ENCODE measurements at places on chromosomes 3 and 15.

DNA sequence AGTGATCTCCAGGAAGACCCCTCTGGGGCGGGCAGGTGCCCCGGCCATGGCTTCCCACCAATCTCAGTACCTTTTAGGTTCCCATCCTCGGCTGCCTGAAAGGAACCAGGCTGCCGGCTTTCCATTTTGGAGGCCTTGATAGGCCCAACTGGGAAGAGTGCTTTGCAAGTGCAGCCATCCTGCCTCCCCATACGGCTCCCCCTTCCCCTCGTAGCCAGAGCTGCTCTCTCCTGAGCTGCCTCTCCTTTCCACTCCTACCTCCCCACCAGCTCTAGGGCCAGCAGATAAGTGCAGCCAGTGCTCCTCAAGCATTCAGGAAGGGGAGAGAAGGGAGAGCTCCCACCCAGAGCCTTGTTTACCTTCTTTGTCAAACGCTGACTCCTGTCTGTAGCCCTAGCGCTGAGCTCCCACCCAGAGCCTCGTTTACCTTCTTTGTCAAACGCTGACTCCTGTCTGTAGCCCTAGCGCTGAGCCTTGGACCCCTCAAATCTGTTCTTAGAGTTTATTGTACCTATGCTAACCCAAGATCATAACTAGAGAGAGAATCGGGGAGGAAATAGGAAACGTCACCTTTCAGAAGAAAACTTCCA is 133.0 kb downstream of the LRRK1 start:
- no peak for DNase-seq

DNA sequence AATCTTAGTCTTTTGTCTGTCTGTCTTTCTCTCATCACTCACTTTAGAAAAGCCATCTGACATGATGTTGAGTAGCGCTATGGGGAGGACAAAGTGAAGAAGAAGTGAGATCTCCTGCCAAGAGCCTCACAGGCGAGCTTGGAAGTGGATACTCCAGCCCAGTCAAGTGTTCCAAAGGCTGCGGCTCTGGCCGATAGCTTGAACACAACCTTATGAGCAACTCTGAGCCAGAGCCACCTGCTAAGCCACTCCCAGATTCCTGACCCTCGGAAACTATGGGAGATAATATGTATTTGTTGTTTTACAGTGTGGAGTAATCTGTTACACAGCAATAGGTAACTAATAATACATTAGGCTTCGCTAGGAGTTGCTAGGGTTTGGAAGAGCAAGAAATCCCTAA is 76.2 kb downstream of the MB21D2 start:
- DNase-seq, result no peak

DNA sequence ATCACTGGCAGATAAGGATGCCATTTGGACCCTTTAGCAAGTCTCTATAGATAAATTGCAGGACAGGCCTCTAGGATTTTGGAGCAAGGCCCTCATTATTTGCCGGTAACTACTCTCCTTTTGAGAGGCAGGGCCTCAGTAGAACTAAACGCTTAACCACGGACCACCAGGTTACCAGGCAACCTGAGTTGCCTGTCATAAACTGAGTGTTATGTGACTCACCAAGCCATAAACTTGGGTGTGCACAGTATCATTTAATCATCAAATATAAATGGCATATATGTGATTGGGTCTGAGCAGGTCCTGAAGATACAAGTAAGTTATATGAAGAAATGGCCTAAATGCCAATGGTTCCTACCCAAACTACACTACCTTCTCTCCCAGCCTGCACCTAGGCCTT is 93.2 kb downstream of the BCHE start:
- no peak for DNase-seq

- DNase-seq, result no peak
Observed at GRCh38 chr3:113769551-113769950, 22.7 kb downstream of the ATP6V1A start.

- no peak for DNase-seq
Observed at GRCh38 chr3:22129101-22129500, 378.1 kb upstream of the ZNF385D start.

- DNase-seq, result no peak
Observed at GRCh38 chr3:124860599-124860998, 26.6 kb downstream of the ITGB5 start.

DNA sequence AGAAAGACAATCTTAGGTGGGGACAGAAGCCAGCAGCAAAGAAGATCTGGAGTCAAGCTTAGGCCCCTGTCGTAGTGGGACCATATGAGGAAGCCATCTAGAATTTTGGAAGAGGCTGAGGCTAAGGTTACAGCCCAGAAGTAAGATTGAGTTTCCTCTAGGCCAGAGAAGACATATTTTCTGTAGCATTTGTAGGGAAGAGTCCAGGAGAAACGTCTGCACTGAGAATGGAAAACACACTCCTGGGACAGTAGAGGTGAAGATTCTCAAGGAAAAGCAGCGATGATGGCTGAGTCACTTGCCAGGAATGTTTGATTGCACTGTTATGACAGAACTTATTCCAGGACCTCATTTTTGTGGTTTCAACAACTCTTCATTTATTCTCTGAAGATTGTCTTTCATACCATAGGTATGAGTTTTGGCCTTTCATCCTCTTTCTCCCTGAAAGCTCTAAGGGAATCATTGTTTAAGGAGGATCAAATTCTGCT is 107.2 kb downstream of the GTPBP8 start:
- no peak for DNase-seq

- DNase-seq, result no peak
Observed at GRCh38 chr3:169145540-169146178, 517.9 kb downstream of the MECOM start.

DNA sequence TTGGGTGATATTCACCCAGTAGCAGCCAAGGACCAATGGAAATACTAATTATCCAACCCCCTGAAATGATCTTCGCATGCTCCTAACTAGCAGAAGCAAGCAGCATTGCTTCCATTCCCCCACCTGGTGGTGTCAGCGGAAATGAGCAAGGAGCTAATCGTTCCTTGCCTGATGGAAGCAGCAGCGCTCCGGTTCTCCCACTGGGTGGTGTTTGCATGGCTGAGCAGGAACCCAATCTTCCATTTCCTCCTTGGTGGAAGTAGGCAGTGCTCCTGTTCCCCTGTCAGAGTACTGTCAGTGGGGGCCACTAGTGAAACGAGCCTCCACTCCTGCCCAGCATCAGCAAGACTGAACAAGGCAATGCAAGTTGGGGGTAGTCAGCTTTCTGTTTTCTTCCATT is 311.5 kb downstream of the CACNA2D3 start:
- no peak for DNase-seq

DNA sequence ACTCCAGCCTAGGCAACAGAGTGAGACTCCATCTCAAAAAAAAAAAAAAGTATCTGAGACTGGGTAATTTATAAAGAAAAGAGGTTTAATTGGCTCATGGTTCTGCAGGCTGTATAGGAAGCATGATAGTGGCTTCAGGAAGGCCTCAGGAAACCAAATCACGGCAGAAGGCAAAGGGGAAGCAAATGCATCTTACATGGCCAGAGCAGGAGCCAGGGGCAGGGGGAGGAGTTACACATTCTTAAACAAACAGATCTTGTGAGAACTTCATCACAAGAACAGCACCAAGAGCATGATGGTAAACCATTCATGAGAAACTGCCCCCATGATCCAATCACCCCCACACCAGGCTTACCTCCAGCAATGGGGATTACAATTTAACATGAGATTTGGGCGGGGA is 37.2 kb downstream of the ACAP2 start:
- no peak for DNase-seq

DNA sequence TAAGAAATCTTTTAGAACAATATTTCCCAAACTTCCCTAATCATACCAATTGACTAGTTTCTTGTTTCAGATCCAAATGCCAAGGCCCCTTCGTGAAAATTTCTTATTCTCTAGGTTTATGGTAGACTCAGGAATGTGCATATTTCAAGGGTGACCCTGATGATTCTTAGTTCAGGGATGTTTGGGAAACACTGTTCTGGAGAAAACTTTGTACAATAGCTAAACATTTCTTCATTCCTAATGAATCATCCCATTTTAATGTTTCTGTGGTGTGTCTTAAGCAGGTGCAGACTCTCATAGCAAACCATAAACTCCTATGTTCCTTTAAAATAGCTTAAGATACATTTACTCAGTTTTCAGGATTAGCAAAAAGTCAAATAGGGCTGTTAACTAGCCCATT is 314.5 kb downstream of the TIGIT start:
- no peak for DNase-seq

DNA sequence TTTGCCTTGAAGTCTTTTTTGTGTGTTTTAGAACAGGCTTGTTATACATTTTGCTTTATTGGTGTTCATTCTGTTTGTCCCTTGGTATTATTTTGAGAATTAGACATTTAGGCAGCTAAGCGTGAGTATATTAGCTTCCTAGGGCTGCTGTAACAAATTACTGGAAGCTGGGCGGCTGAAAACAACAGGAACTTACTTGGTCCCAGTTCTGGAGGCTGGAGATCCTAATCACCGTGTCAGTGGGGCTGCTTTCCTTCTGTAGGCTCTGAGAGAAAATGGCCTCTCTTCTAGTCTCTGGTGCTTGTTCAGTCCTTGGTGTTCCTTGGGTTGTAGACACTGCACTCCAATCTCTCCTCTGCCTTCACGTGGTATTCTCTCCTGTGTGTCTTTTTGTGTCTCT is 142.3 kb downstream of the KLHL25 start:
- no peak for DNase-seq

GRCh38 chr3:110929816-110930215 is 141.8 kb upstream of the NECTIN3 start:
- no peak for DNase-seq

- DNase-seq, result no peak
Observed at GRCh38 chr3:77348244-77348855, 308.5 kb downstream of the ROBO2 start.

DNA sequence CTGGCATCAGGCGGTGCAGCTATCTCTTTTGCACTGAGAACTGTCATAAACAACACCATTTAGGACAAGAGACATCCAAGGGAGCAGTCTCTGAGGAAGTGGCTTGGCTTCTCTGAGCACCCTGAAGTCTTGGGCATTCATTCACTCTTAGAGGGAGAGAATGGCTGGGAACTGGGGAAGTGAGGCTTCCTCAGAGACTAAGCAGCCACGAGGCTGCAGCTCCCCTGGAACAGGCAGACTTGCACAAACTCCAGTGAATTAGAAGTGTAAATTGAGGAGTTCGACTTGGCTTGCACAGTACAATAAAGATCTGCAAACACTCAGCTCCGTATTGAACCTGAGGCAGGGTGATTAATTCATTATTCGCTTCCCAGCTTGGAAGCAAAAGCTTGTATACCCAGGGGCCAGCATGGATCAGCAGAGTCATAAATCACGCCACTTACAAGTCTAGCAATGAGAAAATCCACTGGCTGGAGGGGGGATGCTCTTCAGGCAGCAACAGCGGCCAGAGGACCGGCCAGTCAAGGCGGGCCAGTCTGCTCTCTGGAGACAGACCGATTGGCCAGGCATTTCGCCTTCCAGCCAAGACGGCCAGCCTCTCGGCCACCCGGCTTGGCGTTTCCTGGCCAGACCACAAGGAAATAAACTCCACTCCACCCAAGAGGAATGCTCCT is 118.8 kb upstream of the ADPGK start:
- no peak for DNase-seq

DNA sequence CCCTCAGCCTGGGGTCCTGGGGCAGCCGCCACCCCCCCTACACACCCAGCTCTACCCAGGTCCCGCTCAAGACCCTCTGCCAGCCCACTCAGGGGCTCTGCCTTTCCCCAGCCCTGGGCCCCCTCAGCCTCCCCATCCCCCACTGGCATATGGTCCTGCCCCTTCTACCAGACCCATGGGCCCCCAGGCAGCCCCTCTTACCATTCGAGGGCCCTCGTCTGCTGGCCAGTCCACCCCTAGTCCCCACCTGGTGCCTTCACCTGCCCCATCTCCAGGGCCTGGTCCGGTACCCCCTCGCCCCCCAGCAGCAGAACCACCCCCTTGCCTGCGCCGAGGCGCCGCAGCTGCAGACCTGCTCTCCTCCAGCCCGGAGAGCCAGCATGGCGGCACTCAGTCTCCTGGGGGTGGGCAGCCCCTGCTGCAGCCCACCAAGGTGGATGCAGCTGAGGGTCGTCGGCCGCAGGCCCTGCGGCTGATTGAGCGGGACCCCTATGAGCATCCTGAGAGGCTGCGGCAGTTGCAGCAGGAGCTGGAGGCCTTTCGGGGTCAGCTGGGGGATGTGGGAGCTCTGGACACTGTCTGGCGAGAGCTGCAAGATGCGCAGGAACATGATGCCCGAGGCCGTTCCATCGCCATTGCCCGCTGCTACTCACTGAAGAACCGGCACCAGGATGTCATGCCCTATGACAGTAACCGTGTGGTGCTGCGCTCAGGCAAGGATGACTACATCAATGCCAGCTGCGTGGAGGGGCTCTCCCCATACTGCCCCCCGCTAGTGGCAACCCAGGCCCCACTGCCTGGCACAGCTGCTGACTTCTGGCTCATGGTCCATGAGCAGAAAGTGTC is 30.2 kb downstream of the PTPN23 start:
- DNase-seq, result no peak

DNA sequence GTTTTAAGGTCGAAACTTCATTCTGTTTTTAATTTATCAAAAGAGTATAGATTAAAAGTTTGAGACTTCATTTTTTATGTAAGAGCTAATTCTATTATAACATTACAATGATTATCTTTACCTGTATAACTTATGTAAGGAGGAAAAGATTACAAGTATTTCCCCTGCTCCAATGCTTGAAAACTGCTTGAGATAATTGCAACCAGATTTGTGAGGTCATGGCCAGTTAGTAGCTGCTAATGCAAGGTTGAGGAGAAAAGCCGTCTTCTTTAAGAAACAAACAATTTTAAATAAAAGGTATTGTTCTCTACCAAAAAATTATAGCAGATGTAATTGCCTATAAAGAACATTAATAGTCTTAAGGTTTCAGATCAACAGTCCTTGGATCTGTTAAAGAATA is 208.3 kb upstream of the UBE2E2 start:
- DNase-seq, result no peak

DNA sequence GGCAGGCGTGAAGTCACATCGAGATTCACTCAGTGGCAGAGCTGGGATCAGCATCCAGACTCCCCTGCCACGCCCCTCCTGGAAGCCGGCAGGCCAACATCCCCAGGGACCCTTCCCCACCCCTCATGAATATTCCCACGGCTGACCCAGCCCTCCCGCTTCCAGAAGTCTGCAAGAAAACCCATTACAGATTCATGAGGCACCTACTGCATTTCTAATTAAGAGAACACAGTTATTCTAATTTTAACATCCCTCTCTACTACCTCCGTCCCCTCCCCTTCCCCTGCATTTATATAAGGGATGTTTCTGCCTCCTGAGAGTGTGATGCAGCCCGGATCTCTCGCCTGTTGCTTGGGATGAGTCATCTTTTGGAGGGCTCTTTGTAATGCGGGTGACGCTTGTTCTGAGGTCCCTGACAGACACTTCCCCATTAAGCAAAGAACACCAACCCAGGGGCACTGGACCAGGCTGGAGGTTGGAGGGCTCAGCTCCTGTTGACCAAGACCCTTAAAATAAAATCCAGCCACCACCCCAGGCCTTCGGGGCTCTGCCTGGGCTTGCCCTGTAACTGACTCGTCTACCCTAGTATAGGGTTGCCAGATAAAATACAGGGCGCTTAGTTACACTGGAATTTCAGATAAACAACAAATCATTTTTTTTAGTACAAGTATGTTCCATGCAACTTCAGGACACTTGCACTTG is 118.7 kb downstream of the NUP210 start:
- no peak for DNase-seq

Data from CD4-positive, alpha-beta T cell treated with Interleukin-12 subunit alpha and Interleukin-12 subunit beta, for 1 hour (primary cell).